M059J (cell line): ENCODE measurements at places on chromosomes 4 and X. TPM values are rescaled to one million over a fixed set of nuclear protein-coding genes. Genes with fewer than 3 reads are reported as not detected.

GRCh38 chr4:95979961-95980876 lies 140.3 kb downstream of the PDHA2 start:
- no peak for DNase-seq

DNA sequence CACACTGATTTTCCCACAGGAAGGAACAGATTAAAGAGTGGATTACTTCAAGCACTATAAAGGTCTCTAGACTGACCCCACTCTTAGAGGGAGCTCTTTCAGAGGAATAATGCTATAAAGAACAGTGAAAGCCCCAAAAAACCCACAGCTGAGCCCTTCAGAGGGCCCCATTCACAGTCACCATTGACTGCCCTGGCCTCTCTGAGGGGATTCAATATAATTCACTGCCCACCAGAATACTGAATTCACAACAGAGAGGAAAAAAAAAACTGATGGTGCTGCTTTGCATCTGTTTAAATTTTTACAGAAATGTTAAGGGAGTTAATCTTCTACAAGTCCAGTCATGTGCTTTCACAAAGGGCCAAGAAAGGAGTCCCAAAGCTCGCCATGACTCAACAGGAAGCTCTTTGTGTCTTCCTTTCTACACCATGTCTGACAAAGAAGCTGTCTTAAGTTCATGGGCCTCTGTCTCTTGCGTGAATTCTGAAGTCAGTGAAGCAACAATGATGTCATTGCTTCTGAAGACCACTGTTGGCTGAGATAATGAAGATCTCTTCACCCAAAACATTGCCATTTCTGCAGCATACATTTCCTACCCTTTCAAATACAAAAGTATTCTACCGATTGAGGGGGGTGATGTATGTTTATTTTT lies 174.9 kb downstream of the ADAMTS3 start:
- no peak for DNase-seq

Gene NMU
- total RNA-seq = 5.2 and 9.6 TPM in 2 replicates

DNA sequence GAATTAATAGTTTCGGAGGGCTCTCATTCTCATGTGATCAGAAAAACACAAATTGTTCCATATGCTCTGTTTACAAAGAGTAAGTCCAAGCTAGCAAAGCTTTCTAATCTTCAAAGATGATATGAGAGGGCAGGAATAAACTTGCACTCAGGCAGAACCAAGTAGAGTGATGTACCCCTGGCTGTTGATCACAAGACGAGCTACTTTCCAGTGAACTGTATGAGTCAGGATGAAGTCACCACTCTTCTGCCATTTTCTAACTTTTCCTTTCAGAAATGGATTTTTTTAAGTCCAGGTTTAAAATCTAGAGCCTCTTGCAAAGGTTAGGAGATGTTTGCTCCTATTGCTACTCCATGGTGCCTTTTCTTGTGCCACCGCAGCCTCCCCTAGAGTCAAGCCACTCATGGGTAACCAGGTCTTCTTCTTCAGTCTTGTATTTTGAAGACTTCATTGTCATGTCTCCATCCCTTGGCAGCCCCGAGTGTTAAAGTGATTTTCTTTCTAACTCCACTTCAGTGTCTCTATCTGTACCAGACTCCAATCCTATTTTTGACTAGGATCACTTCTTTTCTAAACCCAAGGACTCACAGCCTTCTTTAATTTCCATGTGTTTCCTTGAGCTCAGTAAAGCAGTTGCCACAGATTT lies 171.9 kb upstream of the GALNT7 start:
- peak; percentile 74 for DNase-seq

- no peak for DNase-seq
Observed at GRCh38 chr4:122928930-122929329, 6.5 kb upstream of the NUDT6 start.

DNA sequence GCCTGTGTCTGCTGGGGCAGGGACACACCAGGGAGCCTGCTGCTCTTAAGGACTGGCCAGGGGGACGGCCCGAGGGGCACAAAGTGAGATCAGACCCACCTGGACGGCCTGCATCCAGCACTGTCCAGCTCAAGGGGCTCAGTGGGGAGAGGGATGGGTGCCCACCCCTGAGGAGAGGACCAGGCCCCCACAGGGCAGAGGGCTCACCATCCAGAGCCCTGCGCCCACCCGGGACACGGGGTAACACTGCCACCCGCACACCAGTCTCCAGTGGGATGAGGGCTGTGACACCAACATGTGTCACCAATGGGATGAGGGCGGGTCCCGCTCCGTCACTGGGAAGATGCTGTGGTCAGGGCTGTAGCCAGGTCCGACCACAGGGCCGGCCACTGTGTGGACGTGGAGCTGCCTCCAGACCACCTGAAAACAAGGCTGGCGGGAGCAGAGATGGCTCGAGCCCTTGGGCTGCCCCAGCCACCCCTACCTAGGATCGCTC lies 13.2 kb downstream of the DGKQ start:
- no peak for DNase-seq

DNA sequence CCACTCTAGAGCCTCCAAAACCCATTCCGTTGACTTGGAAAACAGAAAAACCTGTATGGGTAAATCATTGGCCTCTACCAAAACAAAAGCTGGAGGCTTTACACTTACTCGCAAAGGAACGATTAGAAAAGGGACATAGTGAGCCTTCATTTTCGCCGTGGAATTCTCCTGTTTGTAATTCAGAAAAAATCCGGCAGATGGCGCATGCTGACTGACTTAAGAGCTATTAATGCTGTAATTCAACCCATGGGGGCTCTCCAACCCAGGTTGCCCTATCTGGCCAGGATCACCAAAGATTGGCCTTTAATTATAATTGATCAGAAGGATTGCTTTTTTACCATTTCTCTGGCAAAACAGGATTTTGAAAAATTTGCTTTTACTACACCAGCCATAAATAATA lies 60.8 kb downstream of the ZNF732 start:
- DNase-seq = peak; percentile 27
